ENCODE measurements at places on chromosomes 4 and X. TPM values are rescaled to one million over a fixed set of nuclear protein-coding genes. Genes with fewer than 3 reads are reported as not detected.

The TCEAL7 gene
- not detected for polyA plus RNA-seq

The FGFRL1 gene
- polyA plus RNA-seq = 0.27 TPM

The XPNPEP2 gene
- polyA plus RNA-seq = 0.63 TPM

The EGF gene
- not detected for polyA plus RNA-seq

The PCYT1B gene
- not detected for polyA plus RNA-seq

The TCEAL9 gene
- 1.7 TPM for polyA plus RNA-seq

The TIMM8A gene
- polyA plus RNA-seq = 11.3 TPM

The GNRHR gene
- polyA plus RNA-seq = not detected

The PAGE1 gene
- polyA plus RNA-seq = not detected

The CXCL8 gene
- not detected for polyA plus RNA-seq

The GUCY1B1 gene
- polyA plus RNA-seq = 0.16 TPM

The CDX4 gene
- not detected for polyA plus RNA-seq

The SHOX gene
- not detected for polyA plus RNA-seq

The COL25A1 gene
- not detected for polyA plus RNA-seq

The SHROOM3 gene
- polyA plus RNA-seq = not detected

The MAGEA10 gene
- not detected for polyA plus RNA-seq

The SEC24D gene
- polyA plus RNA-seq = 16.2 TPM

The GYG2 gene
- not detected for polyA plus RNA-seq

The MAGEC1 gene
- not detected for polyA plus RNA-seq

The P2RY10 gene
- polyA plus RNA-seq = 89.5 TPM

The IQCM gene
- not detected for polyA plus RNA-seq

The PAK3 gene
- 1.3 TPM for polyA plus RNA-seq

The SUPT20HL1 gene
- not detected for polyA plus RNA-seq

The TSPAN5 gene
- polyA plus RNA-seq = 38.8 TPM

The FAM47E gene
- 0.57 TPM for polyA plus RNA-seq

The MSX1 gene
- polyA plus RNA-seq = not detected

The MGARP gene
- 0.18 TPM for polyA plus RNA-seq

The VSIG1 gene
- polyA plus RNA-seq = 17.7 TPM

The CENPVL2 gene
- polyA plus RNA-seq = not detected

The BEND2 gene
- polyA plus RNA-seq = not detected

The GAGE12H gene
- not detected for polyA plus RNA-seq

The SH2D1A gene
- polyA plus RNA-seq = 128 TPM

The HPSE gene
- polyA plus RNA-seq = 14.0 TPM

Measured in CD4-positive, CD25-positive, alpha-beta regulatory T cell (primary cell).